Right kidney (tissue), 9 donors: ENCODE measurements at places on chromosomes 3 and 15.
A peak's percentile ranks its signal among the peaks of the same experiment; 100 is the strongest.

DNA sequence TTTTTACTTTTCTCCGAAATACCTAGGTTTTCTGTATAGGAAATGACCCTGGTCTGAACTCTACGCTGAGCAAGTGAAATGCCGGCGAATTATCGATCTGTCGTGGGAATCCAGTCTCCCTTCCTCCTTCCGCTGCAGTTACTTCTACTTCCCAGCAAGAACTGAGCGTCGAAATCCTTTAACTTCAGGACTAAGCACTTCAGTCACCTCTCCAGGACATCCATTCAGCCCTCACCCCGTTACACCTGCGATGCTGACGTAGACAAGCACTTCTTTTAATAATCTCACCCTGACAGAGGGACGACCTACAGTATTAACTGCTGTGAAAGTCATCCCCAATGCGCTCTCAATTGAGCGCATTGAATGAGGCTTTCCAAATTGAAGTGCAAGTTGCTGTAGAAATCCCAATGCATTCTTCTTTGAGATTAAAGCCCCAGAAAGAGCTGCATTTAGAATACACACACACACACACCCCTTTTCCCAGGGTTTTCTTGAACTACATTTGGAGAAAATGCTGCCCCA, 1.3 kb downstream of the TOP2B start:
- no peak for DNase-seq

- DNase-seq = no peak
Observed at GRCh38 chr15:31930967-31931366, 99.3 kb upstream of the CHRNA7 start.

GRCh38 chr15:57224664-57225063, 151.6 kb upstream of the CGNL1 start:
- DNase-seq = no peak

GRCh38 chr15:52408823-52409222, 113.2 kb upstream of the MYO5C start:
- no peak for DNase-seq

- DNase-seq = no peak
Observed at GRCh38 chr3:12148183-12148940, 10.3 kb downstream of the TIMP4 start.

DNA sequence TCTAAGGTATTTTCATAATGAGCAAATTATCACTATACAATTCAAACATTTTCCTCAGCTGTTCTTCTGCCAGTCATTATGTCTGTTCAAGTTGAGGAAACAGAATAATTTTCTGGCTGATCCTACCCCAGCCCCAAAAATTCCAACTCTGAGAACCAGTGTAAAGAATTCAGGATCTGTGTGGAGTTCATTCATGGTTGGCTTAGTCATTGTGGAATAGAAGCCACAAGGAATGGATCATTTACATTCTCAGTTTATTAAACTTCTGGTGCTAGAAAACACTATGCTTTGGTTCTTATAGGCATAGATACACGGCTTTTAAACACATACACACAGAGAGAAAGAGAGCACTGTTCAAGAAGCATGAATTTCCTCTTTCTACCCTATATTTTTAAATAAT, 134.6 kb downstream of the CMSS1 start:
- DNase-seq = no peak

GRCh38 chr3:16243706-16244490, 20.8 kb downstream of the DPH3 start:
- DNase-seq = no peak

GRCh38 chr3:139654637-139655365, 23.0 kb downstream of the NMNAT3 start:
- no peak for DNase-seq

DNA sequence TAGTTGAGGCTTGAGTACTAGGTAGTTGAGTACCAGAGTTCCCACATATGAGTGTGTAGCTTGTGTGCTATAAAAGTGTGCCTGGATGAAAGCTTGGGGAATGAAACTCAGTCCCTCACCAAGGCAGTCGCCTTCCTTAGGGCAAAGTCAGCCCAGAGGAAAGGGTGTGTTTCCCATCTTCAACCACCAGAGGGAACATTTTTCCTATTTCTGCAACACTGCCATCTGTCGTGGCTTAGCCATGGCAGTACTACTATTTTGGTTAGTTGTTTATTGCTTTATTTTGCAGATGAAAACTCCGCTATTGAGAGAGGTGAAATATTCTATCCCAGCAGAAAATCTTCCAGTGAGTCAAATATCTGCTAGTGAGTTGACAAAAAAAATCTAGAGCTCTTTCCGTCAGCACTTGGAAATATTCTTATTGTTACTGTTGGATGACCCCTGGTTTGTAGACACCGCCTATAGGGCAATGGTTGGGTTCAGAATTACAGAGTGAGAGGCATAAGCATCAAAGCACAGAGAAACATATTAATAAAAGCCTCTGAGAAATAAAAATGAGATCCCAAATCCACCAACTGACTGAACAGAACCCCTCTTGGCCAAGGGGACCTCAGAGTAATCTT, 239.9 kb downstream of the CPNE4 start:
- DNase-seq = peak; percentile 22

DNA sequence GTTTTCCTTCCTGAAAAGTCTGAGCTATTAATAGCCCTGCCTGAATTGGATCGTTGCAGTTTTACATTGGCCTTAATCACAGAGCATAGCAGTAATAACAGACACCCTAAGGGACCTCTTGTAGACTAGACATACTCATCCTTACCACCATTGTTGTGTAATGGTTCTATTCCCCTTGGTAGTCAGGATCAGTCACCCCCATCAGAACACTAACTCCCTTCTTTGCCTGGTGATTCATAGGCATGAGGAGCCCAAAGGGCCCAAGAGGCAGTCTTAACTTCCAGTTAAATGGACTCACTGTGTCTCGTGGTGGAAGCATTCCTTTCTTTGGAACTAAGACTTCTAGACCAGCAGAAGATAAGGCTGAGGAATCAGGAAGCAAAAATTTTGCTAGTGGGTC, 20.2 kb downstream of the CGGBP1 start:
- DNase-seq = no peak

DNA sequence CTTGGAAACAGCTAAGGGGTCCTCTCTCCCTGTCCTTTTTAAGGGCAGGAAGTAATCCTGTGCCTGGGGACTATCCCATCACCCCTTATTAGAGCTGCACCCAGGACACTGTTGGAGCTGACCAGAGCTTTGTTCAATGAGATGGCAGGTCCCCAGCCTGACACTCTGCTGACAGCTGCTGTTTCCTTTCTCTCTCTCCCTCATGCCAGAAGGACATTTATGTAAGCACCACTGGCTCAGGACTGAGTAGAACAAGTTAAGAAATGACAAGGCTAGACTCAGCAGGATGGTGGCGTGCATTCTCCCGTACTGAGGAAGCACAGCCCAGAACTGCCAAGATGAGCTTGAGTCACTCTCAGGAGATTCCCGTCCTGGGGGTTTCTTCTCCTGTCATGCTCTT, 17.3 kb downstream of the GJD2 start:
- no peak for DNase-seq

- DNase-seq = no peak
Observed at GRCh38 chr3:67292356-67293121, 294.4 kb downstream of the KBTBD8 start.

GRCh38 chr3:124322309-124322880, 330.5 kb upstream of the ROPN1 start:
- no peak for DNase-seq

GRCh38 chr3:69761896-69762767, 22.9 kb downstream of the MITF start:
- DNase-seq = no peak

GRCh38 chr3:56294286-56294685, 174.0 kb downstream of the ERC2 start:
- no peak for DNase-seq

DNA sequence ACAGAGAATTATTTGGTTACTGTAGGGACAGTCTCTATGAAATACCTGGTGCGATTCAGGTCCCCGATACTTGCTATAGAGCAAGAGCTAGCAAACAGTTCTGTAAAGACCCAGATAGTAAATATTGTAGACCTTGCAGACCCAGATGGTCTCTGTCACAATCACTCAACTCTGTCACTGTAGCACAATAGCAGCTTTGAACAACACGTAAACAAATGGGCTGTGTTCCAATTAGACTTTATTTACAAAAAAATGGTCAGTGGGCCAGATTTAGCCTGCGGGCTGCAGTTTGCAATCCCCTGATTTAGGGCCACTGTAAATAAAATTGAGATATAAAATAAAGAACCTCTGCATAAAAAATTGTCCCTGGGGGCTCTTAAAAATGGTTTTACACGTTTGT, 127.7 kb downstream of the SV2B start:
- no peak for DNase-seq

- DNase-seq = no peak
Observed at GRCh38 chr15:80936288-80937078, 53.1 kb downstream of the MESD start.
